Retina (tissue), 1 donor: ENCODE measurements at places on chromosomes 2 and 18.
A peak's percentile ranks its signal among the peaks of the same experiment; 100 is the strongest.

- peak; percentile 19 for DNase-seq
These were observed 805 bp upstream of the KRTCAP3 start for GRCh38 chr2:27441226-27441926.

DNA sequence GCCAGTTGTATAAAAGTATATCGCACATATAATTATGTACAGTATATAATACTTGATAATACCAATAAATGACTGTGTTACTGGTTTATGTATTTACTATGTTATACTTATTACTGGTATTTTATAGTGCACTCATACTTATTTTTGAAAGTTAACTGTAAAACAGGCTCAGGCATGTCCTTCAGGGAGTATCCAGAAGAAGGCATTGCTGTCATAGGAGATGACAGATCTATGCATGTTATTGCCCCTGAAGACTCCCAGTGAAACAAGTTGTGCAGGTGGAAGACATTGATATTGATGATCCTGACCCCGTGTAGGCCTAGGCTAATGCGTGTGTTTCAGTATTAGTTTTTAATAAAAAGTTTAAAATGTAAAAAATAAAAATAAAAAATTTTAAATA is 20.3 kb upstream of the ASXL3 start:
- no peak for DNase-seq

- DNase-seq, result no peak
These were observed 13.9 kb downstream of the MAL start for GRCh38 chr2:95039363-95039762.

- DNase-seq, result no peak
These were observed 101.5 kb downstream of the VAPA start for GRCh38 chr18:10015288-10015701.

- DNase-seq, result peak; percentile 45
These were observed 19.8 kb downstream of the MYL12B start for GRCh38 chr18:3281456-3282400.

GRCh38 chr18:10374636-10375293 is 79.7 kb upstream of the APCDD1 start:
- DNase-seq, result no peak
